Activated naive CD4-positive, alpha-beta T cell treated with anti-CD3 and anti-CD28 coated beads, Interleukin-2, amount 10 ng/mL, durations not matched to agents 7 days and 5 days (primary cell): ENCODE measurements at places on chromosomes 16 and 17.

DNA sequence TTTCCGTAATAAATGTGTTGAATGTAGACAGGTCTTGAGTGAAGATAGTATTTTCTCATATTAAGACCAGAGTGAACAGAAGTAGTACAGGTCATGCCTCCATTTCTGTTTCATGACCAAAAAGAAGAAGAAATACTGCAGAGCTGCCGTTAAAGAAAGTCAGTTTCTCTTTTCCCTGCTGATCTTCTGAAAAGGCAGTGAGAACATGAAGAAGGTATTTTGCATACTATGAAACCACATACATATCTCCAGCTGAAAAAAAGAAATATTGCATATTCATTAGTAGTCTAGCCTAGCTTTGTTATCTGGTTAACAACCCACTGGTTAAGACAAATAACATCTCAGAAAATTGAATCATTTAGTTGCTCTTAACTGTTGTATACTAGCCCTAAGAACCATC lies 138.4 kb downstream of the PHKB start:
- DNase-seq = no peak

- DNase-seq = no peak
Observed at GRCh38 chr16:14635395-14636165, 2.8 kb downstream of the BFAR start.

GRCh38 chr16:84862804-84863480 lies 43.2 kb downstream of the CRISPLD2 start:
- no peak for DNase-seq

- DNase-seq = no peak
Observed at GRCh38 chr16:14548933-14549788, 80.9 kb downstream of the PARN start.

GRCh38 chr17:57234061-57234738 lies 22.1 kb upstream of the MSI2 start:
- DNase-seq = no peak
